ENCODE measurements at places on chromosomes 2 and 18.
A peak's percentile ranks its signal among the peaks of the same experiment; 100 is the strongest.

GRCh38 chr18:63783394-63783793, 8.2 kb downstream of the SERPINB7 start:
- DNase-seq = no peak

DNA sequence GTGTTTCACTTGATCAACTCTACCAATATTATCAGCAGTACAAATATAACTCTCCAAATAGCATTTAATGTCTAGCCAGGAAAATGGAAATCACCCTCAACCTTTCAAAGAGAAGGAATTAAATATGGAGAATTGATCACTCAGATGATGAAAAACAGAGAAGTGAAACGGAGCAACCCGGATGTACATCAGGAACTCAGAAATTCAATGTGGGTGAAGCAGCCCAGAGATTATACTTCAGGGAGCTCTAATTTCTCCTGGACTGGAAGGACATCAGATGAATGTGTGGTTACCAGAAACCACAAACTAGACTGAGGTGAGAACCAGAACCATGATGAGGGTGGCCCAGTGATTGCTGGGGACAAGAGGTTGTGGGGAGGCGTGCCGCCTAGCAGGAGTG, 35.5 kb upstream of the COBLL1 start:
- no peak for DNase-seq

DNA sequence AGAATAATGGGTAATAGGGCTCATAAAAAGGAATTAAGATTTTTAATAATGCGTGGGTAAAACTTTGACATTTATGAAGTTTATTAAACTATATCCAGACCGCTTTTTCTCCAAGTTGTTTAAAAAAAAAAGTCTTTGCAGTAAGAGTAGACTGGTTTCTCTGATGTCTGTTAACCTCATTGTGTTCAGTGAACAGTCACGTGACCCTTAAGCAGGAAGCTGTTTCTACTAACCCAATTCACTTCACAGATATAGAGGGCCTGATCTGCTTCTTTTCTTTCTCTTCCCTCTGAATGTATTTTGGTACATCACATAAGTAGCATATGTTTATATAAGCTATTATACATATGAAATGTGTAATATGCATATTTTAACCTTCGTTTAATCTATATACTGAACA, 1011.3 kb upstream of the CELF4 start:
- no peak for DNase-seq

DNA sequence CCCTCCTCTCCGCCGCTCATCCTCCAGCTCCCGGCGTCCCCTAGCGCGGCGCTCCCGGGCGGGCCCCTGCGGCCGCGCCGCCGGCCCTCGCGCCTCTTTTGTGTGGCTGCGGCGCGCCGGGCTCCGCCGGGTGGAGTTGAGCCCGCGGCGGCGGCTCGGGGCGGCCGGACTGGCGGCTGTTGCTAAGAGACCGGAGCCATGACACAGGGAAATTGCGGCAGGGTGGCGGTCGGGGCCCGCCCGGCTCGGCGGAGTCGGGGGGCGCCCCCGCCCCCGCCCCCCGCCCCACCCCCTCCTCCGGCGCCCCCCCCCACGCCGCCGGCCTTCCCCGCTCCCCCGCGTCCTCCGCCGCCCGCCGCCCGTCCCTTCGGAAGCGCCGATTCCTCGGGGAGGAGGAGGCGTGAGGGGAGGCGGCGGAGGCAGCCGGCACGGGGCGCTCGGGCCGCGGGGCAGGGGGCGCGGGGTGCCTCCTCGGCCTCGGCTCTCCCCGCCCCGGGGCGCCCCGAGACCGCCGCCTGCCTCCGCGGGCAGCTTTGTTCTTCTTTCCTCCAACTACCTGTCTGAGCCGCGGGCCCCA, at the start of gene TMEM200C:
Gene TMEM200C (minus strand): TSS at position 224 of the 577 bp plus-strand sequence. CDS start 3,459 bp downstream, outside the sequence.
- DNase-seq = no peak

GRCh38 chr2:136611451-136611850, 153.9 kb upstream of the THSD7B start:
- DNase-seq = no peak

- DNase-seq = no peak
Observed at GRCh38 chr2:41078341-41078740, 626.5 kb upstream of the SLC8A1 start.

DNA sequence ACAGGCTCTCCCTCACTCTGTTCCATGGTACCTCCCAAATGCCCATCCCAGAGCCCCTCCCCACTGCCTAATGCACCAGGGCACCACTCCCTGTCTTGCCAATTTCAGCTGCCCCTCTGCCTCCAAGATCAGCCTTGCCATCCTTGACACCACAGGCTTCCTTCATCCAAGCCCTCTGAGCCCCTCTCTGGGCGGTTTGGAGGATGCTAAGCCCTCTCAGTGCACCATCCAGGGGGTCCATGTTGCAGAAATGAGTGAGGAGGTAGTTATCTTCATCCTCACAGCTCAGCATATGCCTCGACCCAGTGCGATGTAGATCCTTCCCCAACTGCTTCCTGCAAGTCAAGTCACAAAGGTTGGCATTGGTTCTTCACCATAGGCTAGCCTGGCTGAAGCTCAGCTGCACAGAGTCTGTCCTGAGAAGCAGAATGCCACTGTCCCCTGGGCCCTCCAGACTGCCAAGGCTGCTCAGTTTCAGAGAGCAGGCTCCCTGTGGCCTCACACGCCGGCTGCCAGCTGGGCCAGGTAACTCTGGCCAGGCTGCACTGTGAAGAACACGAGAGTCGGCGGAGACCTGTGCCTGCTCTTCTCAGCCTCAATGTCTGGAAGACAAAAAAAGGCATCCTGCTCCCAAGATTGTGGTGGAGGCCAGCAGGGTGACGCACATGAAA, 9.9 kb upstream of the MAP3K2 start:
- DNase-seq = no peak

GRCh38 chr2:48328942-48329723, 200.8 kb upstream of the STON1 start:
- DNase-seq = no peak

DNA sequence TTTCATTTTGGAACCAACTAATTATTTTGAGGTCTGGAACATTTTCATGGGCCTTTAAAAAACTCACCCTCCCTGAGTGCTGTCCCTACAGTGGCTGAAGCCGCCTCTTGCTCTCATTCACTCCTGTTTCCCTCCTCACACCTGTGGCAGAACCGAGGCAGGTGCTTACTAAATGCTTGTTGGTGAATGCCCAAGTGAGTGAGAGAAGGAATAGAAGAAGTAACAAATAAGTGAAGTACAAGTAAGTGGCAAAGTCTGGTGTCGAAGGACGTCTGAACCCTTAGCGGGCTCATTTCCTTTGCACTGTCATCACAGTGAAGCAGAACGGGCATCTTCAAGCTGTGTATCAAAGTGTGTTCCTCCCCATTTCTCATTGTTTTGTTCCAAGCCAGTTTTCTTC, 135.2 kb downstream of the RHBDD1 start:
- DNase-seq = no peak

GRCh38 chr18:45168866-45169600, 446.2 kb upstream of the SLC14A2 start:
- DNase-seq = no peak

DNA sequence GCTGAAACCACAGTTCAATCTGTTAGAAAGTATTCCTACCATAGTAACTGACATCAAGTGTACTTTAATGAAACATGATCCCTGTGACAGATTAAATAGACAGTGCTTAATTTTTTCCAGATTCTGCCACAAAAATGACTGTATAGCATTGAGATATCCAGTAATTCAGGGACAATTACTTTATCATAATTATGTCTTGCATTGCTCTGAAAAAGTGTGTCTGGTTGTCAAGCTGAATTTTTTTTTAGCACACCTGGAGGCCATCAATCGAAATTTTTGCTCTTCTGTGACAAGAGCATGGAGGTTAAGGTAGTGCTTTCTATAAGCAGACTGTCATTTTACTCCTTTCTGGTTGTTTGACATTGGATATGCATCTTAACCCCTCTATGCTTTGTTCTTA, 1083.8 kb upstream of the NRXN1 start:
- DNase-seq = no peak

GRCh38 chr2:108217211-108217610, 22.6 kb upstream of the SULT1C3 start:
- no peak for DNase-seq

DNA sequence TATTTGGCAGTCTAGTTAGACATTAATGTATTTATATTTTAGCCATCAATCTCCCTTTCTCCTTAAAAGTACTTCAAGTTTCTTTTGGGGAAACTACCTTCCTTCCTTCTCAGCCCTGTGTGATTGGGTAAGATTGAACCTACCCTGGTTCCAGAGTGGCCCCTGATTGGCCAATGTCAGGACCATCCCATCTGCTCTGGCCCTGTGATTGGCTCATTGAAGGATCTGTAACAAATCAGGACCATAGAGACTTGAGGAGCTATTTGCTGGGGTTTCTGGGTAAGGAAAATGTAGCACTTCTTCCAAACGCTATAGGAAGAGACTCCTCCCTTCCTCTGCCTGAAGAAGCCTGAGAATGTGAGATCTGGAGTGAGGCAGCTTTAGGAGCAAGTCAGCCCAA, 59.3 kb downstream of the AQP4 start:
- no peak for DNase-seq

DNA sequence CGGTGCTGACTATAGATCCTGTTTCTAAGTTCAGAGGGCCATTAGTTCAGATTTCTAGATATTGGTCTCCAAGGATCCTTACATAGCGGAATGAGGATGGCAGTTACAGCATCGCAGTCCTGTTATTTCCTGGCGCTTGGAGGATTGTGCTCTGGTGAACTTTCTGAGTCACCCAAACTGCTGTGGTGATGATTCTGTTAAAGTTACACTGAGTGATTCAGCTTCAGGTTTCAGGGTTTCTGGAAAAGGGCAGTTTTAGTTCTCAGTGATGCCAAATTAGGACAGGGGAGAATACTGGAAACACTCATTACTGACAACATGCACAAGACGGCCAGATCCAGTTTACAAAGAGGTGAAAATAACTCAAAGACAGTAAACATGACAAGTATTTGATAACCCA, 52.1 kb upstream of the ANKRD62 start:
- DNase-seq = no peak

- no peak for DNase-seq
Observed at GRCh38 chr2:63876311-63876710, 34.6 kb downstream of the UGP2 start.

DNA sequence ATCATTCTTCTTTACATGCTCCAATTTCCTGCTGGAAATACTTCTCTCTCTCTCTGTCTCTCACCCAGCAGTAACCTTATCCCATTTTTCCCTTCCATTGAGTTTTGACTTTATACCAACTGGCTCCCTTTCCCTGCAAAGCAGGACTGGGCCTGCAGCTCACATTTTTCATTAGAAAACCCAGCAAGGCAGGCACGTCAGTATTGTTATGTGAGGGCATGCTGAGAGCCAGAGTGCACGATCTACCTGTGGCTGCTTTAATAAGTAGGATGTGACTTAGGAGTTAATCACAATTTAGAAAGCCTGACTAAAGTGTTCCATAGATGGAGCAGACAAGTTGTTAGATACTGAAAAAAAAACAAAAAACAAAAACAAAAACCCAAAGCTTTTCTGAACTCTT, 5.2 kb upstream of the NDUFV2 start:
- DNase-seq = no peak

GRCh38 chr18:55635439-55635838, 47.4 kb upstream of the TCF4 start:
- no peak for DNase-seq

GRCh38 chr2:177748360-177748759, 324.2 kb downstream of the PDE11A start:
- no peak for DNase-seq

GRCh38 chr2:26687801-26688200, 4.7 kb upstream of the KCNK3 start:
- DNase-seq = no peak

DNA sequence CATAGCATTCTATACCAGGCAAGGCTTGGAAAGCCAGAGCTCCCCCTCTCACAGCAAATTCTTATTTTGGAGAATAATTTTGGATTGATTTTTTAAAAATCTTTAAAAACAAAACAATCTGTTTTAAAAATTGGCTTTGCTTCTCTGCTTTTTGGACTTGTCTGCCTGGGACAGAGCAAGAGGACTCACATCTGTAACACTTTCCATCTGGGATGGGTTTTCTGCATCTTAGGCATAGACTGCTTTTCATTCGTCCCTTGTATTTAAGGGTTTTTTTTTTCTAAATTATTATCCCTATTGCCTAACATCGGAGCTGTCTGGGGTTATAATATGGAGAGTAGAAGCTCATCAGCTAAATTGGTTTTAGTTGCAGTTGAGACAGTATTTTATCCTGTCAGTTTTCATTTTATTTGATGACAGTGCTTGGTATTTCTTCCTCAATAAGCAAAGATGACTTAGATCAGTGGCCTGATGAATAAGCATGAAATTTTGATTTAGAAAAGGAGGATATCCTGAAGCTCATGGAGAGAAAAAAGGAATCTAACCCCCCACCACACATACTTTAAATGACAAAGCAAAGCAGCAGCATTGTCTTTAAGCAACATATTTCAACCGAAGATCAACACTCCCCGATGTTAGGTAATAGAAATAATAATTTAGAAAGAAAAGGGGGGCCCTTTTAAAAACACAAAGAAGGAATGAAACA, 2.3 kb upstream of the FZD7 start:
- DNase-seq = no peak

GRCh38 chr18:48893061-48893607, 57.6 kb downstream of the SMAD7 start:
- peak; percentile 33 for DNase-seq

DNA sequence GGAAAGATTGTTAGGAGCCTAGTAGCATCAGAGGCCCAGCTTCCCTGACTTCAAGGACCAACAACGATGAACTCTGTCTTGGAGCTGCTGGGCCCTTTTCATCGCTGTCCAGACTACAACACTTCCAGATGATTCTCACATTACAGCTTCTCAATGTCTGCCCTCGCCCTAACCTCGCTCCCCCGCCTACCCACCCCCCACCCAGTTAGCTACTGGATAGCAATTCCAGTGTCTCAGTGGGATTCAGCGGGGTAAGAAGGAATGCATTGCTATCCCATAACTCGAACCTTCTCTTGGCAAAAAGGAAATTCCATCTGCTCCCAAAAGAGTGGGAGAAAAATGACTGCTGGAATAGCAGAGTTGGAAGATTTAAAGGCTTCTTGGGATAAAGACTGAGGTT, 65.0 kb downstream of the RPL37A start:
- DNase-seq = no peak

DNA sequence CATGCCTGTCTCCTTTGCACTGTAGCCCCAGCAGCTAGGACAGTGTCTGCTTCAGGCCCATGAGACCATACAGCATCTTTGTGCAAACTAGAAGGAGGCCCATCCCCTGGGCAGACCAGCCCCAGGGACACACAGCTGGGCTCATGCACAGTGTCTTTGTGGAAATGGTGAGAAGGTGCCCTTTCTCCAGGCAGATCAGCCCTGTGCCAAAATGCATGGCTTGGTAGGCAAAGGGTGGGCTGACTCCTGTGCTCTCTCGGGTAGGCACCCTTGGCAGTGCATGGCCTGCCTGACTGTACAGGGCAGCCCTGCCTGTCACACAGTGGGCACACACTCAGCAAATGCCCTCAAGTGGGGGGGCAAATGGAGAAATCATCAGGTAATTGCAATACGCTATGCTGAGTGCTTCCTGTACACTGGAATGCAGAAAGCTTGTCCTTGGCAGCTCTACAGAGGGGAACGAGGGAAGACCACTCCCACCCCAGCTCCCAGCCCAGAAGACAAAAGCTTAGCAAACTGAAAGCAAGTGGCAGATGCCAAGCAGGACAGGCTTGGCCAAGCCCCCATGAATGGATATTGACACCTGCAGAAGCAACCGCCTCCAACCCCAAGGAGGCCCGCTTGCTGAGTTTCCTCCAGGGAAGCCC, 21.6 kb downstream of the TNS1 start:
- DNase-seq = no peak
